ENCODE measurements at places on chromosomes 11 and 22. TPM values are rescaled to one million over a fixed set of nuclear protein-coding genes. Genes with fewer than 3 reads are reported as not detected.

Gene MLC1
- not detected for total RNA-seq

Gene WNT11
- total RNA-seq = 0.21 TPM

Gene P2RX6
- total RNA-seq = not detected

Gene OR4A16
- total RNA-seq = not detected

Gene RBMXL2
- 0.21 TPM for total RNA-seq

Gene TRIM48
- total RNA-seq = not detected

Gene ANO9
- 18.4 TPM for total RNA-seq

- no peak for DNase-seq
Observed at GRCh38 chr11:36463781-36464180, 46.3 kb downstream of the TRAF6 start.

DNA sequence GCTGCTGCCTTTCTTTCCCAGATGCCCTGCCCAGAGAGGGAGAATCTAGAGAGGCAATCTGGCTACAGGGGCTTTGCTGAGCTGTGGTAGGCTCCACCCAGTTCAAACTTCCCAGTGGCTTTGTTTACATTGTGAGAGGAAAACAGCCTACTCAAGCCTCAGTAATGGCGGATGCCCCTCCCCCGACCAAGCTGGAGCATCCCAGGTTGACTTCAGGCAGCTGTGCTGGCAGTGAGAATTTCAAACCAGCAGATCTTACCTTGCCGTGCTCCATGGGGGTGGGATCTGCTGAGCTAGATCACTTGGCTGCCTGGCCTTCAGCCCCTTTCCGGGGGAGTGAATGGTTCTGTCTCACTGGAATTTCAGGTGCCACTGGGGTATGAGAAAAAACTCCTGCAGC is 12.2 kb downstream of the BDNF start:
- DNase-seq = no peak

DNA sequence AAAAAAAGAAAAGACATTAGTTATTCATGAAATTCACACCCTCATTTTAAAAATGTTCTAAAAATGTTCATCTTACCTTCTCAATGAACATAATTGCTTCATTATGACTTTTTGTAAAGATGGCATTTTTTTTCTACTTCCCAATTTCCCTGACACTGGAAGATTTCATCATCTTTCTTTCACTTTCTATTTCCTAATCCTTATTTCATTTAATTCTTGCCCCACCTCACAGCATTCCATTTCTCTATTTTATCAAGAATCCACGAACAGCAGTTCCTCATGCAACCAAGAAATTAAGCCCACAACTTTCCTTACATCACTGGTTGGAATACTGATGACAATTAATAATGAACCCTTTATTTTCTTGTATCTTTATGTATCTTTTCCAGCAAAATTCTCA is 1.9 kb downstream of the PATL1 start:
- DNase-seq = no peak

- no peak for DNase-seq
Observed at GRCh38 chr11:117799634-117800033, 2.6 kb upstream of the DSCAML1 start.

DNA sequence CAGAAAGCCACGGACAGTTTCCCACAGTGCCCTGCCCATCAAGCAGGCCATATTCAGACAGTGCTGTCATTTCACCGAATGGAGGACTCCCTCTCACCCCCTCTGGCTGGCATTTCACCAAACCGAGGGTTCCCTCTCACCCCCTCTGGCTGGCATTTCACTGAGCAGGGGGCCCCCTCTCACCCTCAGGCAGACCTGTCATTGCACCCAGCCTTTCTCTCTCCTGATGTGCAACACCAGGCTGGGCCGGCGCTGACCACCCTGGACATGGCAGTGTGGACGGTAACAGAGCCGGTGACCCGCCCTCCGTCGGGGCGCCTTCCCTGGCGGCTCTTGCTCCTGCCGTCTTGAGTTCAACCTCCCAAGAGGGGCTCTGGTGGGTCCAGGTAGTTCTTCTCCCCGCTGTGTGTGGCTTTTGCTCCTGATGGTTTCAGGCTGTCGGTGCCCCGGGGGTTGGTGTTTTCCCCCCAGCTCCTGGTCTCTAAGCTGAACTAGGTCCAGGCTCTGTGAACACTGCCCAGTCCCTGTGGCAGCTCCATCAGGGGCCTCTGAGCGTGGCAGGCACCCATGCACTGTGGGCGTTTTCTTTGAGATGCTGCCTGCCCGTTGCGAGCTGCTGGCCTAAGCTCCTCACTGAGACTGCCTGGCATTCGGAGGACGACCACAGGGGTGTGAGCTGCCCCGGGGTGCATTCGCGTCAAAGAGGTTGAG is 46.9 kb downstream of the SMIM38 start:
- DNase-seq = no peak

- no peak for DNase-seq
Observed at GRCh38 chr11:128629516-128630106, 42.3 kb upstream of the ETS1 start.
